Stimulated activated memory B cell treated with anti-CD40 and anti-IgM and Interleukin-4, amounts not matched to agents 10 μg/mL and 1 μg/mL and 100 μg/mL, for 72 hours (primary cell): ENCODE measurements at places on chromosomes 11 and 22.
A peak's percentile ranks its signal among the peaks of the same experiment; 100 is the strongest.

DNA sequence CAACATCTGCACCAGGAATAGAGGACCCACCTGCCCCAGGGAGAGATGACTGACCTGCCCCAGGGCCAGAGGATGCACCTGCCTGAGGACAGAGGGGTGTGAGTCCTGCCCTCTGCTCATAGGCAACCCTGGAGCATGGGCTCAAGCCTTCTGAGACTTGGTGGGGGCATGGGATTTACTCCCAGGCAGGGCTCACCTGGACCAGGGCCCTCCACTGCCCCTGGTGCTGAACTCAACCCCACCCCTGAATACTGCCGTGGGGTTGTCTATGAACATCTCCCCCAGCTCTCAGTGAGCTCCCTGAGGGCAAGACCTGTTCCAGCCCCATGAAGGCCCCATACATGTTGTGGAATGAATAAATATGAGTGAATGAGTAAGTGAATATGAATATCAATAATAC lies 33.8 kb upstream of the MUC5AC start:
- no peak for ATAC-seq

- ATAC-seq: peak; percentile 17
Measured at GRCh38 chr22:44667829-44668189, 34.2 kb upstream of the PRR5 start.

DNA sequence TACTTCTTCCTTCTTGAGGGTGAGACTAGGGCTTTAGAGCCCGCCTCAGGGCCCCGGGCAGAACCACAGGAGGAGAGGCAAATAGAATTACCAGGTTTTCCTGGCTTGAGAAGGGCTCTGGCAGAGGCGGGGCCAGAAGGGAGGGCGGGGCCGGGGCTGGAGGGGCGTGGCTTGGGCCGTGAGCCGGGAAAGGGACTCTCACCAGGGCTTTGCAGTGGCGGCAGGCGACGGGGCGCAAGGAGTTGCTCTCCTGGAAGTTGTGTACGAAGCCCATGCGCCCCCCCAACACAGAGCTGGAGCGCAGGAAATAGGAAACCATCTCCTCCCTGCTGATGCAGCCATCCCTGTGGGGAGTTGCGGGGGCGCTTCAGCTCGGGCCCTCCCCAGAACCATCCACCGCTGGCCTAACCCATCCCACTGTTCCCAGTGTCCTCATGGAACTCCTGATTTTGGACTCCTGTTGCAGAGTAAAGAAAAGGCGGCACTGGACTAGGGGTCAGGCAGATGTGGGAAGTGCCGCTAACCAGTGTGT lies 6.9 kb upstream of the NRXN2 start:
- ATAC-seq: no peak

DNA sequence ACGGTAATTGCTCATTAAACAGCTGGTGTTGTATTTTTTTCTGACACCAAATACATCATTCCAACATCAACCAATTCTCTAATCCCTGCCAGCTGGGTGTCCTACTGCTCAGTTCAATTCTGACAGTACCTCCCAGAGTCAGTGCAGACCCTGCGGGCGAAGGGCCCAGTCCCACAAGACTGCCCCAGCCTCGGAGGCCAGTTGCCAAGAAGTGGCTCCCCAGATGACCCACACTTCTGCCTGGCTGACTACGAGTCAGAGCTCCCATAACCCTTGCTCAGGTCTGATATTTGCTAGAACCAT lies 147.2 kb downstream of the CTTN start:
- ATAC-seq: no peak

GRCh38 chr22:41619979-41620588 lies 759 bp downstream of the DESI1 start:
- peak; percentile 37 for ATAC-seq

DNA sequence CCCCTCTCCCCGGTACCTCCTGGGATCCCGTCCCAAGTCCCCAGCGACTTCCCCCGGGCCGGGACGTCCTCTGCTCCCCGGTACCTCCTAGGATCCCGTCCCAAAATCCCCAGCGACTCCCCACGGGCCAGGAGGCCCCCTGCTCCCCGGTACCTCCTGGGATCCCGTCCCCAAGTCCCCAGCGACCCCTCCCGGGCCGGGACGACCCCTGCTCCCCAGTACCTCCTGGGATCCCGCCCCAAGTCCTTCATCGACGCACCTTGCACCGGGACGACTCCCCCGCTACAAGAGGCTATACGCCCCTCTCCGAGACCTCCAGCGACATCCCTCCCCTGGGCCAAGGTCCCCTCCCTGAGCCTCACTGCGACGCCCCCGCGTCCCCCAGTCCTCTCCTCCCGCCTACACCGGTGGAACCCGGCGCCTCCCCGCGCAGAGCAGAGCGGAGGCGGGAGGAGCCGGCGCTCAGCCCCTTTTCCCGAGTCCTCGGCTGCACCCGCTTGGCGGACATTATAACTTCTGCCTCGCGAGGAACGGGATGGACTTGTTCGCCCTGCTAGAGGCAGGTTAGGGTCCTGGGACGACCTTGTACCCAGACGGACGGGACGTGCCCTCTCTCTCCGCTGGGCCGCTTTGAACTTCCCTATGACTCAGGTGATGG lies 912 bp downstream of the KREMEN1 start:
- ATAC-seq: no peak

GRCh38 chr11:113405724-113406478 lies 18.3 kb downstream of the ANKK1 start:
- ATAC-seq: no peak

GRCh38 chr11:34358728-34359547 lies 1.1 kb upstream of the ABTB2 start:
- ATAC-seq: peak; percentile 26

- ATAC-seq: no peak
Measured at GRCh38 chr11:66886671-66887221, 29.9 kb downstream of the LRFN4 start.

- ATAC-seq: no peak
Measured at GRCh38 chr11:8261291-8261690, 2.4 kb downstream of the LMO1 start.

- ATAC-seq: no peak
Measured at GRCh38 chr11:118438314-118438931, 2.1 kb downstream of the KMT2A start.

DNA sequence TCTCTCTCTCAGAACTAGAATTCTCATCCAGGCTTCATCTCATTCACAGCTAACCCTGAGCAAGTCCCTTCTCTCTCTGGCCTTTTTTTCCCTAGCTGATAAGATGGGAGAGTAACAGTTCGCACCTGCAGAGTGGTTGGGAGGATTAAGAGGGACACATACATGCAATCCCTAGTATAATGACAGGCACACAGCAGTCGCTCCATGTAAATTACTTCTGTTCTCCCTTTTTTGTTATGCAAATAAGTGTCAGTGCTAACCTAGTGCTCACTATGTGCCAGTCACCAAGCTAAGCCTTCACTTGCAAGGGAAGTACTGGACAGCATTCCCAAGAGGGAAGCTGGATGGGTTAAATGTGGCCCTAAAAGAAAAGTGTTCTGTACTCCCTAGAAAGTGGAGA lies 63.4 kb downstream of the TENM4 start:
- no peak for ATAC-seq
